Fibroblast of lung (primary cell): ENCODE measurements at places on chromosomes 4 and X. TPM values are rescaled to one million over a fixed set of nuclear protein-coding genes. Genes with fewer than 3 reads are reported as not detected.

DNA sequence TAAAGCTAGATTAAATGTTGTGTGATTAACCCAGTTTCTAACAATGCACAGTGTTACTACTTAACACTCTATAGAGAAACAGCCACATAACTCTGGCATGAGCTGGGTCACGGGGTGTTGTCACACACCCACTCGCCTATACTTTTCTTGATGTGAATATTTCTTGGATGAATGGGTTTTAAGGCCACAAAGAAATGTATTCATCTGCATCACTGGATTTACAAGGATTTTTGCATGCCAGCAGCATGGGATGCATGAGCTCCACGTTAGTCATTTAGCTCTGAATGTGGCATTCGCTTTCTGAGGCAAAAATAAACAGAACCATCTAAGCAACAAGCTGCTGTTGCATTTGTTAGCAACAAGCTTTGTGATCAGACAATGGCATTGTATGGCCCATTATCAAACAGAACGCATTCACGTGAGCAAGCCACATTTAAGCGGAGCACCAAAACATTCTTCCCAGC is 89.7 kb downstream of the LRP2BP start:
- DNase-seq, result peak; percentile 78
- peak overlapping the region; percentile 66 for H3K27ac ChIP-seq
- H3K36me3 ChIP-seq, result peaks cover 2% of the 10 kb centered on the region

DNA sequence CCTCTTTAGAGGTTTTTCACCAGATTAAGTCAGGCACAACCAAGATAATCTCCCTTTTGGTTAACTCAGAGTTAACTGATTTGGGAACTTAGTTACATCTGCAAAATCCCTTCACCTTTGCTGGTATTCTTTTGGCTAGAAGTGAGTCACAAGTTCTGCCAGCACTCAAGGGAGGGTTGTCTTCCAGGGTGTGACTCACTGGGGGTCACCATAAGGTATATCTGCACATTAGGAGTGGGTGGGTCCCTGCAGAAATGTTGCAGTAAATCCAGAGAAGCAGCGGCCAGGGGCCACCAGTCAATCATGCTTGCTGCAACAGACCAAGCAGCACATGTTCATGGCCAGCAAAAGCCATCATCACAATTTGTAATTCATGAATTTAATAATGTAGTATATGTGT is 59.8 kb upstream of the MAML3 start:
- peak; percentile 22 for DNase-seq
- no peak overlapping the region for H3K27ac ChIP-seq
- peaks cover 2% of the 10 kb centered on the region for H3K4me1 ChIP-seq
- H3K36me3 ChIP-seq, result no peaks in the 10 kb centered on the region

GRCh38 chrX:641671-642435 is 11.3 kb downstream of the SHOX start:
- no peaks in the 10 kb centered on the region for H3K27me3 ChIP-seq
- no peaks in the 10 kb centered on the region for H3K36me3 ChIP-seq
- no peak for DNase-seq
- no peaks in the 10 kb centered on the region for H3K4me1 ChIP-seq
- no peak overlapping the region for H3K27ac ChIP-seq

GRCh38 chrX:54640736-54641135 is 110.7 kb downstream of the GNL3L start:
- no peaks in the 10 kb centered on the region for H3K4me1 ChIP-seq
- no peak overlapping the region for H3K4me3 ChIP-seq
- no peaks in the 10 kb centered on the region for H3K27me3 ChIP-seq
- no peak overlapping the region for H3K27ac ChIP-seq
- no peaks in the 10 kb centered on the region for H3K36me3 ChIP-seq
- no peak for DNase-seq

DNA sequence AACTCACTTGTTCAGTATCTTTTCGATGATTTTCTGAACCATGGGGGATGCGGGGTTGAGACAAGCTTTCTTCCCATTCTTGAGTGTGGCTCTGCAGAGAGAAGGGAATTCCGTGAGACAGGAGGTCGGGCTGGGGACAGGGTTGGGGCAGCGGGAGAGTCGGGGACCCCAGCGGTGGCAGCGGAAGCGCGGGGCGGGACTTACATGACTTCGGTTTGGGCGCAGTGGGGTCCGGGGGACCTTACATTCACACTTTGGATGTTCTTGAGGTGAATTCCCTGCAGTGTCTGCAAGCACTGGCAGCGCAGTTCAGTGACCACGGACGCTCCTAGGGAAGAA is 434 bp downstream of the CXCL3 start:
- peak overlapping the region; percentile 76 for H3K4me3 ChIP-seq
- no peaks in the 10 kb centered on the region for H3K36me3 ChIP-seq
- no peaks in the 10 kb centered on the region for H3K4me1 ChIP-seq
- H3K27me3 ChIP-seq, result no peaks in the 10 kb centered on the region
- DNase-seq, result no peak
- H3K27ac ChIP-seq, result peak overlapping the region; percentile 76

Gene USP26
- not detected in 2 replicates for total RNA-seq

DNA sequence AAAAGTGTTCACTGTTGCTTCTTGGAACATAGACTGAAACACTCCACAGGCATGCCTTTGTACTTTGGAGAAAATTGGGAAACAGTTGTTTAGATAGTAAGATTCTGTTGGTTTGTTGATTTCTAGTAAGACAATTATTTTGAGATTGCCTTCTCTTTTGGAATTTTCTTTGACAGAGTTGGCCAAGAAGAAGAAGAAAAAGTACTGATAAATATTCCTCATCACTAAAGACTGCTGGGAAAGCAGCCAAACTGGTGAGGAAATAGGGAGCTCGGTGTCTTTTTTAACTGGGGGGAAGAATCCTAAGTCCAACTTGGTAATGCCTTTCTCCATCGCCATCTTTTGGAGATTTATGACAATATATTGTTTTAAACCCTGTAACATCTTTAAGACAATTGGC is 370.7 kb downstream of the GPAT3 start:
- H3K36me3 ChIP-seq, result no peaks in the 10 kb centered on the region
- H3K4me3 ChIP-seq, result no peak overlapping the region
- no peaks in the 10 kb centered on the region for H3K27me3 ChIP-seq
- H3K27ac ChIP-seq, result no peak overlapping the region
- H3K4me1 ChIP-seq, result no peaks in the 10 kb centered on the region

Gene BST1
- 14.6 and 15.7 TPM in 2 replicates for total RNA-seq

- peaks cover 4% of the 10 kb centered on the region for H3K4me1 ChIP-seq
- no peak for DNase-seq
- H3K36me3 ChIP-seq, result no peaks in the 10 kb centered on the region
- no peaks in the 10 kb centered on the region for H3K27me3 ChIP-seq
- H3K27ac ChIP-seq, result peak overlapping the region; percentile 98
- H3K4me3 ChIP-seq, result peak overlapping the region; percentile 71
These were observed 725 bp downstream of the SMC1A start for GRCh38 chrX:53421772-53422085.

DNA sequence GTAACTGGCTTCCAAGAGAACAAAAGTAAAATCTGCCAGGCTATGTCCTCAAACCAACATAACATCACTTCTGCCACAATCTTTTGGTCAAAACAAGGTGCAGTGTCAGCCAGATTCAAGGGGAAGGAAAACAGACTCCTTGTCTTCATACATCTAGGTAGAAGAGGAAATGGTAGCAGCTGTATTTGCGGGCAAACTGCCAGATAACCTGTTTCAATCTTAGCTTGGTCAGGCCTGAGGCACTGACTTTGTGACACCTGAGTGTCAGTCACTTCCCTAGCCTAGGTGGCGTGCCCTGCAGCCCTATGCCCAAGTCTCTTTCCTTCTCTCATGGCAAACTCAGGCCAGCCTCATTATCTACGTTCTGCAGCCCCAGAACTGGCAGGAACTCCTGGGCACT is 146.2 kb upstream of the JADE1 start:
- H3K4me1 ChIP-seq, result peaks cover 3% of the 10 kb centered on the region
- no peaks in the 10 kb centered on the region for H3K36me3 ChIP-seq
- no peak for DNase-seq
- no peaks in the 10 kb centered on the region for H3K27me3 ChIP-seq
- no peak overlapping the region for H3K27ac ChIP-seq
- H3K4me3 ChIP-seq, result no peak overlapping the region

DNA sequence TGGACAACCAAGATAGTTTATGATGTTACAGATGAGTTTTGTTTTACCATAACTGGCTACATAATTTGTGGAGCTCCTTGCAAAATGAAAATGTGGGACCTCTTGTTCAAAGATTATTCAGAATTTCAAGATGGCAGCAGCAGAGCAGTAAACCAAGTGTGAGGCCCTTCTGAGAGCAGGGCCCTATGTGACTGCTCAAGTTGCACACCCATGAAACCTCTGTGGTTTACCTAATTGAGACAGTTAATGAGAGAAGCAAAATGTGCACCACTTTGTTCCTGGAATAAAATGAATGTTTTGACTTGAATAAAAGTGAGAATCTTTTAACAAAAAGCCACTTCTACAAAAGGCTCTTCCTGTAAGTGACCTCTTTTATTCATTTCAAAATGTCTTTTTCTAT is 519.2 kb downstream of the RPA4 start:
- H3K27me3 ChIP-seq, result no peaks in the 10 kb centered on the region
- no peak overlapping the region for H3K27ac ChIP-seq

Gene COL4A6
- total RNA-seq, result 3.5 and 7.2 TPM in 2 replicates

DNA sequence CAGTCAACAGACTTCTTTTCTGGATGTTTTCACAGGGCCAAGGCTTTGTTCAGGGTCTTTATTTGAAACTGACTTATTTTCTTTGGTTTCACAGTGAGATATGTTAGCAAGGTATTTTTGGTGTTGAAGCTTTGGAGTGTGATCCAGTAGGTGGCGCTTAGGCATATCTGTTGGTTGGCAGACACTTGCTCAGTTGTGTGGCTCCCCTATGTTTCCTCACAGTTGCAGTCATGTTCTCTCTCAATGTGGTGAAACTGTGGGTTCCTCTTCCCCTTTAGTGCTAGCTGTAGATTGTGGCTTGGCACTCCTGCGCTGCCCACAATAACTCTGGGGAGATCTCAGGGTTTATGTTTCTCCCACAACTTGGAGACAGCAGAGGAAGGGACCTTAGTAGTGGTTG is 460.8 kb downstream of the SLITRK2 start:
- no peak overlapping the region for H3K4me3 ChIP-seq
- DNase-seq, result no peak
- no peaks in the 10 kb centered on the region for H3K4me1 ChIP-seq
- H3K27ac ChIP-seq, result no peak overlapping the region
- no peaks in the 10 kb centered on the region for H3K36me3 ChIP-seq

DNA sequence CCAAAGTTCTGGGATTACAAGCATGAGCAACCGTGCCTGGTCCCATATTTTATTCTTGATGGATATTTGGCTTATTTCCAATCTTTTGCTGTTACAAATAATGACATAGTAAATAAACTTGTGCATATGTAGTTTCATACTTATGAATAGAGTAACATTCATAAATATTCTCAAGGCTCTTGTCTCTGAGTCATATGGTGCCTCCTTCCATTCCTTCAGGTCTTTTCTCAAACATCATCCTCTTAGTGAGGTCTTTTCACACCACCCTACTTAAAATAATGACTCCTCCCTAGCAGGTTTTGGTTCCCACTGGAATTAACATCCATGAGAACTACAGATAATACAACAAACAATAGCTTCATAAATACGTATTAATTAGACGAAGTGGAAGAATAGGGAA is 416.6 kb downstream of the IQCM start:
- DNase-seq, result peak; percentile 1
- H3K27me3 ChIP-seq, result no peaks in the 10 kb centered on the region
- no peaks in the 10 kb centered on the region for H3K4me1 ChIP-seq
- H3K27ac ChIP-seq, result no peak overlapping the region
- H3K36me3 ChIP-seq, result no peaks in the 10 kb centered on the region

DNA sequence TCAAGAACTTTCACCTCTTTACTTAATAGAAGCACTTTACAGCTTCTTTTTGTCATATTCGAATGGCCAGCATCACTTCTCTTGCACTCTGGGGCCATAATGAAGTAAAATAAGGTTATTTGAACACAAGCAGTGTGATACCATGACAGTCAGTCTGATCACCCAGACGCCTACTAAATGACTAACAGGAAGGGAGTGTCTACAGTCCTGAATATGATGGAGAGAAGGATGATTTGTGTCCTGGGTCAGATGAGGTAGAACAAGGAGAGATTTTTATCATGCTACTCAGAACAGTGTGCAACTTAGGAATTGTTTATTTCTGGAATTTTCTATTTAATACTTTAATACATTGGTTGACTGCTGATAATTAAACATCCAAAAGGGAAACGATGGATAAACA is 284.2 kb upstream of the F9 start:
- H3K27me3 ChIP-seq, result no peaks in the 10 kb centered on the region
- no peak overlapping the region for H3K4me3 ChIP-seq

Gene F11
- total RNA-seq, result not detected in 2 replicates

DNA sequence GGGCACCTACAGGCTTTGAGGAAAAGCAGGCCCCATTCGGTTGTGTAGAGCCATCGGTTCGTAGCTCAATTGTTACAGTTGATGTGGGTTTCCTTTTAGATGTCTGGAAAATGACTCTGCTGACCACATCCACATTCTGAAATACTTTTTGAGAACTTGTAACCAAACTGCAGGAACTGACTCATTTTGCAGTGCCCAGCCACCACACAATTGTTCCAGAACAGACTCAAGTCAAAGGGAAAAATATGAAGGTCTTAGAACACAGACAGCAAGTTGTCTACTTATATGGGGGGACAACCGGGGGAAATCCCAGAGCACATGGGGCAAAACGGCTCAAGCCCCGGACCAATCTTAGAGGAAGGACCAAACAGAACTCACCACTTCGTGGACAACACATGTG is 557.6 kb upstream of the DIPK2B start:
- peak overlapping the region; percentile 85 for H3K27ac ChIP-seq
- H3K36me3 ChIP-seq, result peaks cover under 1% of the 10 kb centered on the region
- H3K27me3 ChIP-seq, result no peaks in the 10 kb centered on the region
- peaks cover 20% of the 10 kb centered on the region for H3K4me1 ChIP-seq

DNA sequence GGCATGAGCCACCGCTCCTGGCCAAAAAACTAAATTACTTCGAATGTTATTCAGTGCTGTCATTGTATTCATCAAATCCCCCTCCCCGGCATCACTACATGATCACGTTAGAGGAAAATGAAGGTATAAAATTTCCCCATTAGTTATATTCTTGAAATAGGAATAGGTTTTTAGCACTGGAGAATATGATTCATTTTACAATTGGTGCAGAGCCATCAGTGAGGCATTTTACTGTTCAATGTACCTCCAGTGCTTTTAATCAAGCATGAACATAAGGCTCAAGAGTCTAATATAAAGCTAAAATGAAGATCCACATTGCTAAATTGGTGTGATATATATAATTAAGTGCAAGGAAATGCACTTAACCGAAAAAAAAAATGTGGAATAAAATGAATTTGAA is 18.3 kb downstream of the KLF3 start:
- H3K36me3 ChIP-seq, result peaks cover 7% of the 10 kb centered on the region

DNA sequence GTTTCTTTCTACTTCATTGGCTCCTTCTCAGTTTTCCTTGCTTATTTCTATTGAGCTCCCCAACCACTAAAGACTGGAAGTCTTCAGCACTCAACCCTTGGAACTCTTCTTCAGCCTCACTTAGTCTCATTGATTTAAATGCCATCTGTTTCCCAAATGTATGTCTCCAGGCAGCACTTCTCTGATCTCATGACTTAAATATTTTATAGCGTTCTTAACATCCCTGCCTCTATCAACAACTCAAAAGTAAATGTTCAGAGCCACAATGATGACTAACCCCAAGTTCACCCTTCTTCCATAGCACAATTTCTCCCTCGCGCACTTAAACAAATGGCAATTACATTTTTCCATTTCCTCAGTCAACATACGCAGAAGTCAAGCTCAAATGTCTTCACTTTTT is 1393.3 kb downstream of the ARAP2 start:
- H3K27me3 ChIP-seq, result no peaks in the 10 kb centered on the region
- H3K4me1 ChIP-seq, result no peaks in the 10 kb centered on the region
- H3K4me3 ChIP-seq, result no peak overlapping the region
- peak; percentile 8 for DNase-seq
- H3K27ac ChIP-seq, result no peak overlapping the region

Gene GYG2
- total RNA-seq, result 5.4 and 10.6 TPM in 2 replicates
